ENCODE measurements at places on chromosomes 2 and 18.
A peak's percentile ranks its signal among the peaks of the same experiment; 100 is the strongest.

GRCh38 chr18:5746844-5747243 is 148.5 kb downstream of the TMEM200C start:
- DNase-seq: no peak

- no peak for DNase-seq
Measured at GRCh38 chr2:27323596-27324285, 844 bp upstream of the MPV17 start.

DNA sequence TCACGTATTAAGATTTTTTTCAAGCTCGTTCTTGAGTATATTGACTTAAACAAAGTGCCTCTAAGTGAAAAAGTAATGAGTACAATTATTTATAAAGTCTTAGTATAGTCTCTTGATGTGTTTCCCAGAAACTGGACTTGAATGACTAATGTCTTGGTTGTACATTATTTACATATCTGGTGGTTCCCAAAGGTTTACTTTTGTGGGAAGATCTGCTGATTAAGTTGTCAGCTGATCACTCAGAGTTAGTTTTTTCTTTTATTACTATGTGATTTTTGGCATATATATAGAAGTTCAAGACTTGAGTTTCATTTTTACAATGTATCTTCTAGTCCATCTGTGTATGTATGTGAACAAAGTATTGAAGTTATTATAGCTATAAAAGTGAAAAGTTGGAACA is 29.5 kb downstream of the RNF144A start:
- DNase-seq: no peak

DNA sequence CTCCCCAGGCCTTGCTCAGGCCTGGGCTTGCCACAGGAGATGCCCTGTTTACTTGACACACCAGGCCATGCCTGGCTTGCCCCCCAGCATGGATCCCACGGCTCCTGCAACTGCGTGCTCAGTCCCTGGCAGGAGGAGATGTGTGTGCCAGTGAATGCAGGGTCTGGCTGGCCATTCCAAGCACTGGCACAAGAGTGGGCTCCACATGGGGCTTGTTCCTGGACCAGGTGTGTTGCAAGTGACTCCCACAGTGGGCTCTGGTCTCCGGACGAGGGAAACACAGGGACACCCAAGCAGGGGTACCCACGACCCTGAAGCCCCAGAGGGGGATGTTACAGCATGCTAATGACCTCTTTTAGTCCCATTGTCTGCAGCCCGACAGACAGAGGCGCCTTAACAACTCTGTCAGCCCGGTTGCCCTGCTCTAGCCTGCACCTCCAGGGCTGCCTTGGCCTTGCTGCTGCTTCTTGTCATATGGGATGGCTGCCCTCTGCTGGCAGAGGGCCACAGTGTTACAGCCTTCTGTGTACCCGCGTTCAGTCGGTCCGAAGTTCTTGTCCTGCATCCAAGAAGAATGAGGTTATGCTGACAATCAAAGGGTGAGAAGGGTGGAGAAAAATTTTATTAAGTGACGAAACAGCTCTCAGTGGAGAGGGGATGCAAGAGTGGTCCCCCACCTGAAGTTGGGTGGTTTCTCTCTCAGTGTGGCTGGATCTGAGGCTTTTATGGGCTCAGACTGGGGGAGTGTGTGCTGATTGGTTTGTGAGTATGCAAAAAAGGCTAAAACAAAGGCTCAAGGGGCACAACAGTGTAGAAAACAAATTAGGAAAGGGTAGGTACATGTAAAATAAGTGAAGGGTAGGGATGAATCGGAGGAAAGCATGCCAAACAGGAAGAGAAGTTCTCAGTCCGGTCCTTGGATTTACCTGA is 180.4 kb downstream of the MBD5 start:
- peak; percentile 42 for DNase-seq

DNA sequence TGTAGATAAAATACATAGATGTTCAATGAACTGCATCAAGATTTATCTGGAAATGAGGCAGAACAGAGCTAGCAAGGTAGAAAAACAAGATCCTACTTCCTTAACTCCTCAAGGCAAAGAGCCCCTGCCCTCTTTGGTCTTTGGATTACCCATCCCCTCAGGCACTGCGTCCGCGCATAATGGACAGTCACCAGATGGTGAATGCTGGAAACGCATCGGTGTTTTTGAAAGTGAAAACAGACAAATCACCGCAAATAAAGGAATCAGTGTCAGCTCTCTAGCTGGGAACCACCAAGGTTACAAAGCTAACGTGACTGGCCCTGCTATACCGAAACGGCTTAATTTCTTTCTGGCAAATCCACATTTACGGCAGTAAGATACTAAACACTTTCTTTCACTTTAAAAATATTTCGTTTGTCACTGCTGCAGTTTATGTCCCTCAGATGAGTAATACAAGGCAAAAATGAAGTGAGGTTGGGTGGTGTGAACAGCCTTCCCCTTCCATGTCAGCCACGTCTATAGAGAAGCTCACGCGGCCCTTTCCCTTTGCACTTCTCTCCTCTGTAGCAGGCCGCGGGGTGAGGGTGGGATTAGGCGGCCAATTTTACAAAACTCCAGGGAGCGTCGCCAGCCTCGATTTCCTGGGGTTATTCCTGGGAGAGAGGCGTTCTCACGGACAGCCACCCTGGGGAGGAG is 627 bp upstream of the GALR1 start:
- DNase-seq: no peak

Data from stimulated activated CD4-positive, alpha-beta T cell treated with anti-CD3 and anti-CD28 coated beads, Interleukin-4, amount 100 ng/mL, for 1 hour (primary cell).